ENCODE measurements at places on chromosomes 12 and 14. TPM values are rescaled to one million over a fixed set of nuclear protein-coding genes. Genes with fewer than 3 reads are reported as not detected.

Gene PLEKHD1
- 0.48 TPM for total RNA-seq

Gene SPX
- 0.29 TPM for total RNA-seq

- no peak for DNase-seq
Observed at GRCh38 chr14:92021523-92021922, 18.3 kb downstream of the TRIP11 start.

DNA sequence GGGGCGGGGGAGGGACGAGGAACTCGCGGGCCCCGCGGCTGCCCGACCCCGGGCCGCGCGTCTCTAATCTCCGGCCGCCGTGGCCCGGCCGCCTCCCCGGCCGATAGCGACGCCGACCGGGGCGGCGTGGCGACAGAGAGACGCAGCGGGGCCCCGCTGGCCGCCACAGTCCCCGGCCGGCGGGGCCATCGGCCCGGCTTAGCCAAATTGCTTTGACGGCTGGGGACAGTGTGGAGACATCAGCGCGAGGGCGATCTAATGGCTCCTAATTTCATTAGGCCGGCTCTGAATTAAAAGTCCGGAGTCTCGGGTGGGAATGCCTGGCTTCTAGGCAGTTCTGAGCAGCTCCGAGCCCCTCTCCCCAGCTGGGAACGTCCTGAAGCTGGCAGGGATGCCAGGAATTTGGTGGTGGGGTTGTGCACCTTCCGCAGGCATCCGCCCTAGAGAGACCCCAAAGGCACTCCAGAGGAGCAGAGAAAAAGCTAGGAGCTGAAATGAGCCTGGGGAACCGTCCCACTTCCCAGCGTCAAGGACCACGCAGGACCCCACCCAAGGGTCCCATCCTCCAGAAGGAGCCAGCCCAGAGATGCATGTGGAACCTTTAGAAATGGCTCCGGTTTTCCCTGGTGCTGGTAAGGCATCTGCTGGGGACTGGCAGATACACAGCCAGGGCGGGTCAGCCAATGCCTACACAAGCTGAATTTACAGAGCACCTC lies 9.6 kb downstream of the TBX5 start:
- no peak for DNase-seq

GRCh38 chr12:4439736-4440135 lies 5.9 kb downstream of the FGF6 start:
- no peak for DNase-seq

DNA sequence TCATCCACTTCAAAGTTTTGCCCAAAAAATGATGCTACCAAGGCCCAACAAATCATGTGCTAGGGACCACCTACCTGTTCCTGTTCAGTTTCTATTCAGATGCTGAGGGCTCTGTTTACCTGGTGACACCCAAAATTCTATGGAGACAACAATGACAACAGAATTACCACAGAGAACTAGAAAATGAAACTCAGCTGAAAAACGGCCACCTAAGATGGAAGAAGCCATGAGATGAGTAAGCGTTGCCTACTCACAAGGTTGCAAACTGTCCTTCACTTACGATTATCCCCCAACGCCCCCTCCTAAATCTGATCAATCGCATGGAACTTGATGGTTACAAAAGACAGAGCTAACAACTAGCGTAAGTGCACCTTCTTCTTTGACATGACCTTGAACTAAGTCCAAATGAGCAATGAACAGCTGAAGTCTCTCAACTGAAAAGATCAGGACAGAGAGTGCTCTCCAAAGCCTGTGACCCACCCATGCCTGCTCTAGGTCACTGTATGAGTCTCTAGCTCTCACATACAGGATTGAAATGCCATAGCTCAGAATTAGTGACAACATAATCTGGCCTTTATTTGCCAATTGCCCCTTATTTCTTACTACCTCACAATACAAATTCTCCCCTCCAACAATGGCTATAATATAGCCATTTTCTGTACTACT lies at the start of gene RNASE11:
RNASE11 (minus strand) TSS at position 513 of the 666 bp plus-strand sequence.
- DNase-seq, result no peak

- DNase-seq, result no peak
Observed at GRCh38 chr14:57502586-57503254, 9.1 kb upstream of the CCDC198 start.

- DNase-seq, result no peak
Observed at GRCh38 chr12:93684716-93685115, 7.5 kb downstream of the CRADD start.

GRCh38 chr12:52213564-52214420 lies 19.3 kb upstream of the KRT7 start:
- peak; percentile 99 for DNase-seq

DNA sequence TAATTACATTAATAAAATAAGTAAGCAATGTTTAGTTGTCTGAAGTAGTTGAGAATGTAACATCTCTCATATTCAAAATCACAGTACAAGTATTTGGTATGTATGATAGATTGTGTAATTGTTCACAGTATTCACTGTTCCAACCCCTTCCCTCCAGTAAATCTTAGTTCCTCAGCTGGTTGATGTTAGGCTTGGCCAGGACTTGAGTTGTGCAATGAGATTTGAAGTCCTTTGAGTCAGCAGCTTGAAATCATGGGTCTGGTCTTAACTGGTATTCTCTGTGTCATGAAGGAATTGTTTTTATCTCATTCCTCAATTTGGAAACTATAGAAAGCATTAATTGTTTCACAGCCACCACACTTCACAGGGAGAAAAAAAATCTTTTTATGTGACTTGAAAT lies 477.1 kb downstream of the FSCB start:
- DNase-seq, result no peak

Gene PLXNC1
- total RNA-seq, result 1.3 TPM

DNA sequence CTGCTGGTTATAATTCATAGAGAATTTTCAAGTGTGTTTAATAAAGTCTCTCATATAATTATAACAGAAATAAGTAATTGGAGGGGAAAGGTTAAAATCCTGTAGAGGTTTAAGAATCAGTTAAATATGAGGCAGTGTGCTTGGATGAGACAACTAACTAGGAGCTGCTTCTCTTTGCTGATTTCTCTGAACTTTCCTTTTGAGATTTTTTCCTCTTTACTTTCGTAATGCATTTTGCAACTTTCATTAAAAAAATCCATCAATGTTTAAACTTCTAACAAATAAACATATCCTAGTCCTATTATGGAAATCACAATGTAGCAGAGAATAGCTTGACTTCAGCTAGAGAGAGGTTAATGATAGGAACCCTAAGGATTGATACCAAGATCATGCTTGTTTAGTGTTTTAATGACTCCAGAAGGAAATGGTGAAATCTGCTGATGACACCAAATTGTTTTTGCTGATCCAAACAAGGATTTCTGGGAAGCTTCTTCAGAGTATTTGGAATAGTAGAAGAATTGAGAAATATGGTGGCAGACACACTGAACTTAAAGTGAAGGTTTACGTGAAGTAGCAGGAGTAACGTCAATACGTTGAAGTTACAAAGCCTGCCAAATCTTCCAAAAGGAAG lies 122.6 kb downstream of the RAD51B start:
- no peak for DNase-seq

DNA sequence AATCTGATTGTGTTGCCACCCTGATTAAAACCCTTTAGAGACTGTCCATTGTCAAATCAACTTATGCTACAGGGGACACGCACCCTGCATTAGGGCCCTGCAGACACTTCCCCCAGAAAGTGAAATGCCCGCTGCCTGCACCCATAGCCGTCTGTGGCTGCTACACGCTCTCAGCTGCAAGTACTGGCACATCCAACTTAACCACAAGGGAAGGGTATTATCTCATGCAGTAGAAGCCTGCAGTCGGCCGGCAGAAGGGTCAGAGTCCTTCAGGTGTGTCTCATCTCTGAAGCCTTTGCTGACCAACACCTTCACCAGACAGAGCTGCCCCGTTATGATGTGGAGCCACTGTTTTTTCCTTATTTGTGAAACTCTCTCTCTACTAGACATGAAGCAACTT lies 20.8 kb downstream of the CFAP251 start:
- no peak for DNase-seq

GRCh38 chr12:71449373-71450070 lies 9.9 kb downstream of the LGR5 start:
- DNase-seq, result no peak

Gene LRP6
- total RNA-seq, result 74.0 TPM

DNA sequence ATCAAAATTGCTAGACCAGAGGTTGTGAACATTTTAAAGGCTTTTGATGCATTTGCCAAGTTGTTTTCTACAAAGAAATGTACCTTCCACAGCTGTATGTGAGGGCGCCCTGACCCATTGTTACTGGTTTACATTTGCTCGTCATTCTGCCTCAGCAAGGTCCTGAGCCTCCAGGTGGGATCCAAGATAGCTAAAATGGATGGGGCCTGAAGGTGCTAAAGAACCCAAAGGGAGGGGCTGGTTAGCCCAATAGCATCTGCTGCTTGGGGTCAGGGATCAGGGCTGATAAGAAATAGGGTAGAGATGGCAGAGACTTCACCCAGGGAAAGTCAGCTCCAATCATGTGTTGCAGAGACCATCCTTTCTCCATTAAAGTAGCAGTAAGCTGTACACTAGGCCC lies 43.1 kb downstream of the GALNT16 start:
- peak; percentile 35 for DNase-seq

Gene DCP1B
- 14.8 TPM for total RNA-seq

Gene CCDC88C
- total RNA-seq, result 57.7 TPM

GRCh38 chr12:12891080-12891880 lies at the start of gene GPRC5A:
TSS of gene GPRC5A (plus strand) at chr12:12891562. CDS start at chr12:12908250, 16,688 bp downstream.
- DNase-seq, result no peak

DNA sequence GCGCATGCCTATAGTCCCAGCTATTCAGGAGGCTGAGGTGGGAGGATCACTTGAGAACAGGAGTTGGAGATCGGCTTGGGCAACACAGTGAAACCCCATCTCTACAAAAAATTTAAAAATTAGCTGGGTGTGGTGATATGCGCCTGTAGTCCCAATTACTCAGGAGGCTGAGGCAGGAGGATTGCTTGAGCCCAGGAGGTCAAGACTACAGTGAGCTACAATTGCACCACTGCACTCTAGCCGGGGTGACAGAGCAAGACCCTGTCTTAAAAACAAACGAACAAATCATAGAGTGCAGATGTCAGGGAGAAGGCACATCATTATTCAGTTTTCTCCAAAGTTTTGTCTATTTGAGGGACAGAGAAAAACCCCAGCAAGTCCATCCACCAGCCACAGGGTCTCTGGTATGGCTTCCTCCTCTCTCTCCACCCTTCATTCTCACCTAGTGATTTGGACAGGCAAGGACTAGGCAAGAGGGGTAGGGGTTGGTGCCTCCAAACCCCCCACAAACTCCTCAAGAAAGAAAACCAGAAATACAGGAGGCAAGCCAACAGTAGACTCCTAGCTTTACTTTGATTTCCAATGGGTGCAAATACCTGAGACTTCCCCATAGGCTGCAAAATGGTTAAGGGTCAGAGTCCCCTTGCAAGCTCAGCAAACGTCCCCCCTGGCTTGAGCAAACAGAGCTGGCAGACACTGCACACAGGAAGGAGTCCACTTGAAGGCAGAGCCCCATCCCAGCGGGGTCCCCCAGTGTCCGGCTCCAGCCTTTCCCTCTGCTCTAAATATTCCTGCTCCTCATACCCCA lies 26.5 kb upstream of the RPLP0 start:
- DNase-seq, result no peak

- DNase-seq, result no peak
Observed at GRCh38 chr12:74120644-74121043, 417.0 kb upstream of the ATXN7L3B start.

- DNase-seq, result peak; percentile 78
Observed at GRCh38 chr14:60721326-60722106, 2.6 kb downstream of the SIX4 start.

- DNase-seq, result no peak
Observed at GRCh38 chr12:101209319-101210302, at the start of gene SLC5A8. TSS of gene SLC5A8 (minus strand) at chr12:101210238. CDS start at chr12:101209848, 390 bp downstream.

Gene DDHD1
- 14.0 TPM for total RNA-seq

Gene ACOT6
- not detected for total RNA-seq

Gene NFATC4
- total RNA-seq, result 47.3 TPM

DNA sequence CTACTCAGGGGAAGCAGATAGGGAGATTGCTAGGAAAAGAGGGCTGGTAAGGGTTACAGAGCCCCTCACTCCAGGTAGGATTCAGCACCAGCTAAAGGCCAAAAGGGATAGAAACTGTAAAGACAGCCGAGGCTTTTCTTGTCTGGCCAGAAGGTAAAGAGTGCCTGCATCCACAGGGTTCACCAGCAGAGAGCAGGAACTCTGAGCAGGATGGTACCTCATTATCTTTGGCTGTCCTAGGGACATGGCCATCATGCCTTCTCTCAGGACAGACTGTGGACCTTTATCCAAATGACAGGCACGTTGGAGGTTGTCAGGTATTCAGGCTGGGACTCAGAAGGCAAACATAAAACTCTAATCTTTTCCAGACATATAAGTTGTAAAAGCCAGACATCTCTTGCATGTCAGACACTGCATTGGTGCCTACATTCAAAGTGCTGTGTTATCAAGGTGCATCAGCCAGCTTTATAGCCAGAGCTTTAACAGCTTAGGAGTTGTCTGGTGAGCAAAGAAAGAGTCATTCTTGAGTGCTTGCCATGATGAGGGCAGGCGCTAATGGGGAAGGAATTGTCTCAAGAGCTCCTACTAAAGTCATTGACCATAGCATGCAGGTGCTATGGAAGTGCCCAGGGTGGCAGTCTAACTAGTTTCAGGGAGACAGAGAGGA lies 89.5 kb downstream of the PELI2 start:
- DNase-seq, result no peak

GRCh38 chr12:90858252-90858651 lies 96.7 kb downstream of the CCER1 start:
- no peak for DNase-seq

DNA sequence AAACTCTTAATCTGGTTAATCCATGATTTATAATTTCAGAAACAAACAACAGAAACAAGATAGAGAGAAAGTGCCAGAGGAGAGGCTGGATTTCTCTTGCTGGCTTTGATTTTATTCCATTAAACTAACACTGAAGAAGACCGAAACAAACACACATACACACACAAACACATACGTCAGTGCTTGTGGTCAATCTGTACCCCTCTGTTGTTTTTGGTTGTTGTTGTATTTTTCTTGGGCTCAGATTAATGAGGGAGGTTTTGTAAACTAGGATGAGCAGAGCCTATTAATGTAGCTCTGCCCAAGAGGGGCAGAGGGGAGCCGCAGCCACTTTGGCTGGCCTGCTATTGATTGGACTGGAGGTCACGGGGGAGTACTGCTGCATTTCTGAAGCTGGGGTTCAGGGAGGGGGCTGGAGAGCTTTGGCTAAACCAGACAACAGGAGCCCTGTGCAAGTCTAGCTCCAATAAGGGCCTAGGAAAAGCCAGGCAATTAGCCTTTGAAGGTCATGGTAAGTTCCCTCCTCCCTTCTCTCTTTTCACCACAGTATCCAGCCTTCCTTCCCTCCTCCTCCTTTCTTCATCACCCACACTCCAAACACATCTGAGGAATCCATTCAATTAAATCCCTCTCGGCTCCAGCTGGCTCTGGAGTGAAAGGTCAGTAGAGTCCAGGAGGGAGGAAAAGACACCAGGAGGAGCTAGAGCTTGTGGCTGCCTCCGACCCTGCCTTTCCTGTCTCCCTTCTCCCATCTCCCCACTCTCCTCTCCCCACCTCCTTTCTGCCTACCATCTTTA lies 344.1 kb upstream of the LMO3 start:
- no peak for DNase-seq

DNA sequence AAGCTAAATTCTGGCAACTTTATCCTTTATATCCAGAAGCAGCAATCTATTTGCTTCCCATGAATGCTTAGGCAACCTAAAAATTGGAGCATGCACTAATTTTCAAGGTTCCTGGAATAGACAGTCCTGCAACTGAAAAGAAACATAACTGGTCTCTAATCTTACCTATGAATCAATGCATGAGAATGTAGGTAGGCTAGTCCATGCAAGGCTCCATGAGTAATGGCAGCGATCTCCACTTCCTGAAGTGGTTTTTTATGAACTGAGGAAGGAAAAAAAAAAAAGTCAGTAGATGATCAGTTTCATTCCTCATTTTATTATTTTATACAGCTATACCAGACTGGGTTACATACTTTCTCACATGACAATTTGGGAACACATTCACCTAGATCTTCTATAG lies 102.0 kb downstream of the PEBP1 start:
- no peak for DNase-seq

Data from H1 (cell line).